ENCODE measurements at places on chromosomes 3 and 15.

DNA sequence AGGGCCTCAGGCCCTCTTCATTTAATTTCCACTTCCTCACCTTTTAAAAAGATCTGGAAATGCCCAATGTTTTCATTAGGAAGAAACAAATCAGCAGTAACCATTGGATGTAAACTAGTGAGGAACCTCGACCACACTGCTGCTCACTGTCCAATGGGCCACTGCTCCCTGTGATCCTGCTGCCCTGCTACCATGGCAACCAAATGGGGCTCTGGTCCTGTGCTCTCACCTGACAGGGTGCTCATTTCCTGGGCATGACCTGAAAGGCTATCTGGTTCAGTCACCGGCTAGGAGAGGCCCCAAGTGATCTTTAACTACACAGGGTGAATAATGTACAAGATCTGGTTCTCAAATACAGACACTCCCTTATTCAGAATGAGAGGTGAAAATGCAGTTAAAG, 54.6 kb downstream of the ARHGEF3 start:
- no peak for DNase-seq

DNA sequence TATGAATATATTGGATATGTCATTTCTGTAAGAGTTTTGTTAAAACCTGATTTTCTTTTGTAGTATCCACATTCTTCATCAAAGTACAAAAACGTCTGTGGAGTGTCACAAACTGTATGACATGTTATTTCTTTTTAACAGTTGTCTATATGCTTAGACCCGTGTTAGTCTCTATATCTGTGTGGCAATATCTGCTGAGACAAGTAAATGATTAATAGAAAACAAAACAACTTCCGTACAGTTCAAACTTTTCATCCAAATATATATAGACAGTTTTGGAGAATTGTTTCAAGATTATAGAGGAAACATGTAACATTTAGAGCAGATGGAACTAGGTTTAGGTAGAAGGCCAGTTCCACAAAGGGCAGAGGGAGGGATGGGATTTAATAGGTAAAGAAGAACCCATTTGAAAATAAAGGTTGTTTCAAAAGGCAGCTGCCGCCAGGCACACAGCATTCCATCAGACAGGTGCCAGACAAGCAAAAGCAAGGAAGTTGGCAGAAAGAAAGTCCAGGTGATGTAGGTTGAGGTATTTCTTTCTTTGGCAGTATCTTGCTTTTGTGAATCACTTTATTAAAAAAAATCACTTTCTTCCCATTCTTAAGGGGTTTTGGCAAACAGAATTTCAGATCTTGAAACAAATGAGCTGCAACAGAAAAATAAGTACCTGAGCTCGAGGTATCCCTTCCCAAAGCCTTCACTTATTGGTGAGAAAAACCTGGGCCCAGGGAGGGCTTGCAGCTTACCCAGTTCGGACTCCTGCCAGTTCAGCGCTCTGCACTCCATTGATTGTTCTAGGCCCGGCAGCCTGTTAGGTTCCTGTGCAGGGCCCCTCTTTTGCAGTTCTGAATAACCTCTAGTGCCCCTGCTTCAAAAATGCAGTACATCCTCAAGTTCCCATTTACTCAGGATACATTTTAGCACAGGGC, 49.0 kb downstream of the LRRN1 start:
- DNase-seq = no peak

- no peak for DNase-seq
Observed at GRCh38 chr3:141178551-141178950, 53.1 kb upstream of the PXYLP1 start.

- DNase-seq = no peak
Observed at GRCh38 chr15:59931646-59932261, 72.4 kb upstream of the FOXB1 start.

DNA sequence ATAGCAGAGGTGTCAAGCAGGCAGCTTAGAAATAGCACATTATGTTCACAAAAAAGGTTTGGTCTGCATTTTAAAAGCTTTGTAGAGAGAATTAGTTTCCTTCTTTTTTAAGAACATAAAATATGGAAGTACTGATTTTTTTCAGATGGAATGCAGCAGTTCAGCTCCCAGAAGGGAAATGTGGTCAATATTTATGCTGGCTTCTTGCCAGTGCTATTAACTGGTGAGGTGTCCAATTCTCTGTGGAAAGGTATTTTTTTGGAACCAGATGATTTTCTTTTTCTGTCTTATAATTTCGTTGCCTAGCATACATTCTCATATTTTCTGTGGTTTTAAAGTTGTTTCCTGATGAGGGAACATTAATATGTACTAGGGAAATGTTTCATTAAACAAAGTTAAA, 211.4 kb upstream of the ZNF385D start:
- DNase-seq = no peak

All from urothelium cell line (cell line).